Right renal cortex interstitium (tissue), 3 donors: ENCODE measurements at places on chromosomes 5 and 9.

GRCh38 chr5:139549162-139549894 is 11.8 kb upstream of the UBE2D2 start:
- no peak for DNase-seq

- DNase-seq: no peak
These were observed 150.4 kb downstream of the HSPA4 start for GRCh38 chr5:133202066-133202665.

- no peak for DNase-seq
These were observed 20.0 kb upstream of the LIFR start for GRCh38 chr5:38576442-38576841.

GRCh38 chr5:173778152-173778782 is 109.9 kb upstream of the CPEB4 start:
- no peak for DNase-seq

DNA sequence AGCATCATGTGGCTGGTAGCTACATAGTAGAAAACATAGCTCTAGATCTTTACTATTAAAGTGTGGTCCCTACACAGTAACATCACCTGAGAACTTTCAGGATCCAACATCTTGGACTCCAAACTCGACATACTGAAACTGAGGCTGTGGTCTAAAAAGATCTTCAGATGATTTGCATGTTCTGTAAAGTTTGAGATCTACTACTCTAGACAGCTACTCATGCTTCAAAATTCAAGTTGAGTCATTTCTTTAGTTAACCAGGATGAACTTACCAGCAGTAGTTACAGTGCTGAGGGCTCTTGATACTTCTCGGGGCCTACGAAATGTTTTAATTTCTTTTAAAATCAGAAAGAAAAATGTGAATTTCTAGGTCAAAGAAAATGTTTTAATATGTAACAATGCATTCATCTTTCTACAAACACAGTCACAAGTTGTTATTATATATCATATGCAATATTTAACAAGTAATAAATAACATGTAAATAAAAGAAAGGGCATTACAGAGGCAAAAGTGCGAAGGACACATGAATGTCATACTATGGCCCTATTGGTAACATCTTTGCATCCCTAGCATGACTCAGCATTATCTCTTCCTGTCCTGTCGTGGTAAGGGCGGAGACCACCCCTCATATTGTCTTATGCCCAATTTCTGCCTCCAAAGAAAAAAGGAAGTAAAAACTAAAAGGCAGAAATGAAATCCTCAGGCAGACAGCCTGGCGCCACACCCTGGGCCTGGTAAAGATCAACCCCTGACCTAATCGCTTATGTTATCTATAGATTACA is 563.9 kb upstream of the TLE4 start:
- DNase-seq: no peak

GRCh38 chr5:176530393-176530982 is 6.7 kb downstream of the RNF44 start:
- no peak for DNase-seq

DNA sequence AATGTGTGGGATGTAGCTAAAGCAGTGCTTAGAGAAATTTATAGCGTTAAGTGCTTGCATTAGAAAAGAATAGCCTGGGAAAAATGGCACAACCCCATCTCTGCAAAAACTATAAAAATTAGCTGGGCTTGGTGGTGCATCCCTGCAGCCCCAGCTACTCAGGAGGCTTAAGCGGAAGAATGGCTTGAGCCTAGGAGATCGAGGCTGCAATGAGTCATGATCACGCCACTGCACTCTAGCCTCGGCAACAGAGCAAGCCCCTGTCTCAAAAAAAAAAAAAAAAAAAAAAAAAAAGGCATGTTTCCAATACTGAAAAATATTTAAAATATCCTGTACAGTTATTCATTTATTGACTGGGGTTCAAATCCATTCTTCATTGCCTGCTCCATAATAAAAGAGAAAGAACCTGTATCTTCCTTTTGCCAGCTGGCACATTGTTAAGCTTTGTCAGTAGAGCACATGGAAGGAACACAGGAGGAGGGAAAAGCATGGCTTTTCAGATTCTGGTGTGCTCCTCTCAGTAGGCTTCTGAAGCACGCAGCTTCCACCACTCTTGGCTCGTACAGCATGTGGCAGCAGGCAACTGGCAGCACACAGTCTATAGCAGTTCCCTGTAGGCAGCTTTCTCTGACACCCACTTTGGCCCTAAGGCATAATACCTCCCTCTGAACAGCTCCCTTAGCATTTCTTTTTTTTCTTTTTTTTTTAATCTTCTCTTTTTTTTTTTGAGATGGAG is 73.5 kb downstream of the TRIM36 start:
- no peak for DNase-seq

DNA sequence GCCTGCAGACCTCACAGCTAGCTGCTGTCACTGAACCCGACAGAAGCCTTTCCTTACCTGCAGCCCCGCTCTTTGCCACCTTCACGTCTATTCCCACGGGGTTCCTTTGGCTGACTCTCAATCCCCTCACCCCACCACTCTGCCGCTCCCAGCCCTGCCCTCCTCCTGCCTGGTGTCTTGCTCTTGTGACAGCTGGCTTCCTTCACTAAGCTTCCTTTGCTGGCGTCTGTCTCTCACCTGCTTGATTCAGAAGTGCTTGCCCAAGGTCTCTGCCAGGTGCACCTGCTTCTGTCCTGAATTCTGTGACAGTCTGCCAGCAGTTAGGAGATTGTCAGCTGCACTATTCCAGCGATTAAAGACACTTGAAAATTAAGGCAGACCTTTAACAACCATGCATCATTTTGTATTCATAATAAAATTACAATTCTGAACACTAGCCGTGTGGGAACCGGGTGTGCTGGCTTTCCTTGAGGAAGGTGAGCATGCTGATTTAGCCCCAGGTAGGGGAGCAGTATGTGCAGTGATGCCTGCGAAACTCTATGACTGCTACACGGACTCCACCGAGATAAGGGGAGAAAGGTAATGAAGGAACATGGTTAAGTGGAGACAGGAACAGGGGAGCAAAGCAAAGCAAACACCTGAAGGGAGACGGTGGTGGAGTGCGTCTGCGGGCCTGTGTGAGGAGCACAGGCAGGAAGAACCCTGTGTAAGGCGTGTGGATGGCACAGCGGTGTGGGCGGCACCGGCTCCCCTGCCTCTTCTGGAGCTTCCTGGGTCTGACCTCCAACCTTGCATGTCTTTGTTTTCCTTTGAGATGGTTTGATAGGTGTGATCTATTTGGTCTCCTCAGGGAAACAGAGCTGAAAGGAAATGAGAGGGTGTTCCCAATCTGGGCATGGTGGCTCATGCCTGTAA is 80.1 kb upstream of the CACNA1B start:
- no peak for DNase-seq

DNA sequence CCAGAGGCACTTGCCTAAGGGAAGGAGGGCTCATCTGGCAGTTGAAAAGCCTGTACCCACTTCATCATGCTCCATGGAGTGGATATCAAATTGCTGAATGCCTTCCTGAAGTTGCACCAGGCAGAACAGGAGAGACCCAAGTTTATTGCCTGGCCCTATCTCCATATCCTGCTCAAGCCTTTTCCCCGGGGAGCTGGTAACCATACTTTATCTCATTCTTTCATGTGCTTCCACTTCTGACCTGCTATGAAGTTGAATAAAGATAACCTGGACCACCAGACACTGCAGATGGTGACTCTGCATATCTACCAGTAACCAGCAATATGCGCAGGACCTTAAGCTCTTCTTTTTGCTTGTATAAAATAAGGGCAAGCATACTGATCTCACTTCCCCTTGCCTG is 1397.5 kb upstream of the CDH6 start:
- no peak for DNase-seq

- peak; percentile 32 for DNase-seq
These were observed 12.7 kb upstream of the THG1L start for GRCh38 chr5:157718519-157718918.

GRCh38 chr9:131732061-131732526 is 7.8 kb downstream of the RAPGEF1 start:
- DNase-seq: no peak

GRCh38 chr9:121138973-121139372 is 62.7 kb downstream of the RAB14 start:
- DNase-seq: no peak

- DNase-seq: no peak
These were observed 25.8 kb downstream of the AFAP1L1 start for GRCh38 chr5:149297340-149298025.

DNA sequence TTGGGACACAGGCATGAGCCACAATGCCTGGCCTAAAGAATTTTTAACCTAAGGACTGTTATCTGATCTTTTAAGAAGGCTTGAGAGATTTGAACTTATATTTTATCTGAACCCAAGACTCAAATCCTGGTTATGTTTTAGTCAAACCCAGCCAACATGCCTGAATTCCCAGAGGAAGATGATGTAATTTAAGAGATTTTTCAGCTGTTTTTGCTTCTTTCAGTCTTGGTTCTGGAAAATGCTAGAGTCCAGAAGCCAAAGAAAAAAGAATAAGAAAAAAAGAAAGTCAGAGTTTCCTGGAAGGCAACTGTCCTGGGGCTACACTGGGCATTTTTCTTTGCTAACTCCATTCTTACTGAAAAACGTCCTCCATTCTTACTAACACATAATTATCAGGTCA is 85.8 kb downstream of the SNX18 start:
- no peak for DNase-seq

- DNase-seq: no peak
These were observed 671.9 kb upstream of the KLF4 start for GRCh38 chr9:108161503-108161902.

DNA sequence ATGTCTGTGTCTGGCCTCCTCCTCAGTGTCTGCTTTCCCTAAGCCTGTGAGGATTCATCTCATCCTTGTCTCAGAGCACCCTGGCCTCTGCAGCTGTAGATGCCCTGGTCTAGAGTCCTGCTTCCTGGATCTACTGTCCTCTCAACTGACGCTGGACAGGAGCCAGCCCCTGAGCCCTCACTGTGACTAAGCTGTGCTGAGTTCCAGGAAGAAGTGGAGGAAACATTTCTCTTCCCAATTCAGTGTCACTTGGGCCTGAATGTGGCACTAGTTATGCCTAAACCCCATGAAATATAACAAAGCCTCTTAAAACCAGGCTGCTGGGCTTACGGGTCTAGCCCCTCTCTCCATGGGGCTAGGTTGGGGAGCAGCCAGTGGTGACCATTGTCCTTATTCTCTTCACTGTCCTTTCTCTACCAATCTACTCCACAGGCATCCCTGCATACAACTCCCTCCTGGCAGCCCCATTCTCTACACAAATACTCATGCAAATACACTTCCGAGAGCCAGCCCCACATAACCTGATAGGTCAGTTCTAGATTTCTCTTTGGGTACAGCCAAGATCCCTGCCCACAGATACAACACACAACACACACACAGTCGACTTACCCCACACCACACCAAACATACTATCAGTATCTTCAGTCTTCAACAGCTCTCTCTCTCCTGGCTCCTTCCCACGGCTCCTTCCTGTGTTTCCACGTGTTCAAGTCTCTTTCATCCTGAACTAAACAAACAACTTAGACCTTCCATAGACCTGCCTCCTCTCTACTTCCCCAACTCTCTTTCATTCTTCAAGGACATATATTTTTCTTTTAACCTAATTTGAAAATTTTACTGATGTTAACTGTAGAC is 220.8 kb downstream of the SNX18 start:
- no peak for DNase-seq

GRCh38 chr9:93954434-93955061 is 607 bp downstream of the BARX1 start:
- no peak for DNase-seq

DNA sequence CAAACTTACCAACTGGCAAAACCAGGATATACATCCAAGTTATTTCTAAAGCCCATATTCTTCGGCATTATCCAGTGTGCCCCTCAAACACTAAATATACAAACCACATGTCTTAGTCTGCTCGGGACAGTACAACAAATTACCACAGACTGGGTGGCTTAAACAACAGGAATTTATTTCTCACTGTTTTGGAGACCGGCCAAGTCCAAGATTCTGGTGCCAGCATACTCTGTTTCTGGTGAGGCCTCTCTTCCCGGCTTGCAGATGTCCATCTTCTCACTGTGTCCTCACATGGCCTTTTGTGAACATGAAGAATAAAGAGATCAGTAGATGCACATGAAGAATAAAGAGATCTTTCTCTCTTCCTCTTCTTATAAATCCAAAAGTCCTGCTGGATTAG is 12.9 kb upstream of the SLCO6A1 start:
- DNase-seq: no peak
